Neural progenitor cell (in vitro differentiated cells): ENCODE measurements at places on chromosomes 5 and 9. TPM values are rescaled to one million over a fixed set of nuclear protein-coding genes. Genes with fewer than 3 reads are reported as not detected.
A peak's percentile ranks its signal among the peaks of the same experiment; 100 is the strongest.

DNA sequence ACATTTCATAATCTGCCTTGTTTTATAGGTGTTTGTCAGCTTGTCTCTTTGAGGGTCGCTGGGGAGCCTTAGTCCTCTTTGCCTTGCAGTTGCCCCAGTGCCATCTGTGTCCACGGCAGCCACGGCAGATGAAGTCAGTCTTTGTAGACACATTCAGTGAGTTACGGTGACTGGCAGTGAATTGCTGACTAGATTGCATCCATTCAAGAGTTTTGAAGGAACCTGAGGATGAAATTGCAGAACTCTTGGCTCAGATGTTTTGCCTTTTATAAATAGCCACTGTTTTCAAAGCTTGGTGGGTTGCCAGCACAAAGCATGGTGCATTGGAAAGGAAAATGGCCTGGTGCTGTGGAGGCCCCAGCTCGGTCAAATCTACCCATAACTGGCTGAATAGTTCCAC lies 125.6 kb downstream of the TRIO start:
- no peak overlapping the region for H3K4me3 ChIP-seq
- no peaks in the 10 kb centered on the region for H3K36me3 ChIP-seq
- DNase-seq, result no peak
- peaks cover 39% of the 10 kb centered on the region for H3K4me1 ChIP-seq

The RASEF gene
- 0.21 and 0.87 TPM in 2 replicates for total RNA-seq

DNA sequence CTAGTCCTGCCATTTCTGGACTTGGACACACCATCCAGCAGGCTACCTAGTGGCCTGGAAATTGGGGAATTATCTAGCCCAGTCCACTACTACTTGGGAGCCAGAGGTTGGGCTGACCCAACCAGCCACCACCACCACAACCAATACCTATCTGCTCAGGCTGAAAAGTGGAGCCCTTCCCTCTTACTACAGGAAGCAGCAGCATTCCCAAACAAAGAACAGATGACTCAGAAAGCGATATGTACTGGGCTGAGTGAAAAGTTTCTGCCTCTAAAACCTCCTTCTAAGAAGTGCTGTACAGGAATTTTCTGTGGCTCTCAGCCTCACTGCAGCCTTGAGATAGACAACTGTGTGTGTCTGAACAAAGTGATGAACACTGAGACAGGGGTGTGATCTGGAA lies 279.4 kb downstream of the CDH10 start:
- no peak for DNase-seq
- no peak overlapping the region for H3K4me3 ChIP-seq
- no peaks in the 10 kb centered on the region for H3K36me3 ChIP-seq
- no peak overlapping the region for H3K27ac ChIP-seq

DNA sequence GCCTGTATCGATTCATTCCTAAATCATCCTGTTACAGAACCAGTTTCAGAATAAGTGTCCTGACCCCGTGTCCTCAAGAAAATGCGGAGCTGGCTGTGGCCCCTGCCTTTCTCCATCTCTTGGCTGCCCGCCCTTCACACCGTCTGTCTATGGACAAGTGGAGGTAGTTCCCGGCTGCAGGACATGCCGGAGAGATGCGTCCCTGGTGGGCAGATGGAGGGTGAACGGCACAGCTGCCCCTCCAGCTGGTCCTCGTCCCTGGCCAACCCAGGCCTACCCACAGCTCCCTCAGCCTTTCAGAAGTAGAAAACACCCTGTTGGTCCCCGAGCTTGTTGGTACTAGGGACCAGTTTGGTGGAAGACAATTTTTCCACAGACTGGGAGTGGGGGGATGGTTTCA lies 14.8 kb upstream of the EXOC3 start:
- H3K36me3 ChIP-seq, result no peaks in the 10 kb centered on the region
- no peaks in the 10 kb centered on the region for H3K4me1 ChIP-seq
- no peak overlapping the region for H3K27ac ChIP-seq
- DNase-seq, result no peak

The HEMGN gene
- total RNA-seq, result not detected in 2 replicates

The LCN9 gene
- total RNA-seq, result 2.4 and 6.6 TPM in 2 replicates

DNA sequence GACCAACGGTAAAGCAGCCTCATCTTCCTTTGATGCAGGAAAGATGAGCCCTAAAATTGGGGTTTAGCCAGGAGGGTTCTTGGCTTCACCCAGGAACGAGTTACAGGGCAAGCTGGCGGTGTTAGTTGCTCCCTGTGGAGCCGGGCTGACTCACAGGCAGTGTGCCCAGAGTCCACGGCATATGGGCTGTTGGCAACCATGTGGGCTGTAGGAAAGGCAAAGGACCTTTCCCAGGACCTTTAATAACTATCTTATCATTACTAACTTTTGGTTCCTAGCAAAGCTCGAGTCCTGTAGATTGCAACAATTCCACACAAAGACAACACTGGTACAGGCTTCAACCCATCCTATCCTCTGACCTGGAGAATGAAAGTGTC lies 29.8 kb upstream of the CLPTM1L start:
- peaks cover 14% of the 10 kb centered on the region for H3K27me3 ChIP-seq
- H3K4me3 ChIP-seq, result no peak overlapping the region
- no peak overlapping the region for H3K27ac ChIP-seq
- H3K36me3 ChIP-seq, result no peaks in the 10 kb centered on the region

GRCh38 chr9:19087106-19088000 lies 15.4 kb downstream of the HAUS6 start:
- peaks cover 31% of the 10 kb centered on the region for H3K36me3 ChIP-seq
- no peaks in the 10 kb centered on the region for H3K27me3 ChIP-seq
- DNase-seq, result no peak
- H3K4me3 ChIP-seq, result no peak overlapping the region

The FOXD4L4 gene
- 0.15 TPM in 1 of 2 replicates, not detected in the other for total RNA-seq

The KCNV2 gene
- total RNA-seq, result not detected in 2 replicates

GRCh38 chr9:134966697-134967546 lies 49.2 kb upstream of the FCN1 start:
- no peaks in the 10 kb centered on the region for H3K27me3 ChIP-seq
- H3K27ac ChIP-seq, result no peak overlapping the region
- H3K4me1 ChIP-seq, result peaks cover 14% of the 10 kb centered on the region
- DNase-seq, result no peak
- no peak overlapping the region for H3K4me3 ChIP-seq

The ADGRD2 gene
- 0.13 and 0.43 TPM in 2 replicates for total RNA-seq

DNA sequence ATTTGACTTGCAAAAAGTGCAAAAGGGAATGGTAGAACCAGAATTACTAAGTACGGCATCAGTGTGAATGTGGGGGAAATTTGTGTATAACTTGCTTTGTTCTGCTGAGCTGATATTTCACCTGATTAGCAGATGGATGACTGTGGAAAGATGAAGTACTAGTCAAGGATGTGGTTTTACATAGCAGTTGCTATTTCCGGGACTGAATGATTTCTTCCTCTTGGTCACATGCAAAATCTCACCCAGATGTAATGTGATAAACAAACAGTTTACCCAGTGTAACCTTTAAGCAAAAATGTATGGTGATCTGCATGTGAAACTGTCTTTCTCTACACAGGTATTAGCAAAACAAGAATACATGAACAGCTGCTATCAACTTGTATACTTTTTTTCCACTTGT lies 46.1 kb downstream of the DCP2 start:
- DNase-seq, result no peak
- H3K4me3 ChIP-seq, result no peak overlapping the region
- no peaks in the 10 kb centered on the region for H3K4me1 ChIP-seq
- no peak overlapping the region for H3K27ac ChIP-seq
- H3K36me3 ChIP-seq, result peaks cover 6% of the 10 kb centered on the region

DNA sequence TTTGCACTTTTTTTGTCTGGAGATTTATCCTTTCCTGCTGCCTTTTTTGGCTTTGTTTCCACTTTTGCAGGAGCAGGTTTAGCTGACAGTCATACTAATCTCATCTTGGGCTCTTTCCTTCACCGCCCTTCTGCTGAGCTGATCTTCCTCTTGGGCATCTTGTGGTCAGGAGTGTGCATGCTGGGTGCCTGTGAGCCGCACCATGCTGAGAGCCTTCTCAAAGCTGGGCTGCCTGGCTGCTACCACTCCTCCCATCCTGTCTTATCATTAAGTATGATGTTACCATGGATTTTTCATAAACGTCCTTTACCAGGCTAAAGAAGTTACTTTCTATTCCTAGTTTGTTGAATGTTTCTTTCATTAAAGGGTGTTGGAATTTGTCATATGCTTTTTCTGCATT lies 49.5 kb upstream of the MCCC2 start:
- H3K4me3 ChIP-seq, result no peak overlapping the region
- H3K4me1 ChIP-seq, result peaks cover 9% of the 10 kb centered on the region
- H3K27me3 ChIP-seq, result no peaks in the 10 kb centered on the region
- H3K36me3 ChIP-seq, result peaks cover 26% of the 10 kb centered on the region

- peaks cover 9% of the 10 kb centered on the region for H3K4me1 ChIP-seq
- no peaks in the 10 kb centered on the region for H3K27me3 ChIP-seq
- H3K27ac ChIP-seq, result no peak overlapping the region
- H3K4me3 ChIP-seq, result no peak overlapping the region
These were observed 106.8 kb downstream of the MAPKAP1 start for GRCh38 chr9:125600194-125600593.

DNA sequence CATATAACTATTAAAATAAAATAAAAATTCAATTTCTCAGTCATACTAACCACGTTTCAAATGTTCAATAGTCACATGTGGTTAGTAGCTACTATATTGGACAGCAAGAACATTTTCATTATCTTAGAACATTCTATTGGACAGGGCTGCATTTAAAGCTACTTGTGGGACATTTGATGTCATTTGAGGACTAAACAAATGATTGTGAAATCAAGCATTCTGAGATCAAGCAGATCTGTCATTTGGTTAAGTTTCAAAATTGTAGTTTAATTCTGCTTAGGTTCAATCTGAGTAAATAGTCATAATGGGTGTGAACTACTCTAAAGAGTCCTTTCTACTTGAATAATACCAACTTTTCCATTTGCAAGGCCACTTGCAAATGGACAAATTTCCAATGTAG lies 226.9 kb upstream of the C9orf72 start:
- H3K4me1 ChIP-seq, result no peaks in the 10 kb centered on the region
- no peaks in the 10 kb centered on the region for H3K36me3 ChIP-seq
- H3K4me3 ChIP-seq, result no peak overlapping the region
- DNase-seq, result no peak

DNA sequence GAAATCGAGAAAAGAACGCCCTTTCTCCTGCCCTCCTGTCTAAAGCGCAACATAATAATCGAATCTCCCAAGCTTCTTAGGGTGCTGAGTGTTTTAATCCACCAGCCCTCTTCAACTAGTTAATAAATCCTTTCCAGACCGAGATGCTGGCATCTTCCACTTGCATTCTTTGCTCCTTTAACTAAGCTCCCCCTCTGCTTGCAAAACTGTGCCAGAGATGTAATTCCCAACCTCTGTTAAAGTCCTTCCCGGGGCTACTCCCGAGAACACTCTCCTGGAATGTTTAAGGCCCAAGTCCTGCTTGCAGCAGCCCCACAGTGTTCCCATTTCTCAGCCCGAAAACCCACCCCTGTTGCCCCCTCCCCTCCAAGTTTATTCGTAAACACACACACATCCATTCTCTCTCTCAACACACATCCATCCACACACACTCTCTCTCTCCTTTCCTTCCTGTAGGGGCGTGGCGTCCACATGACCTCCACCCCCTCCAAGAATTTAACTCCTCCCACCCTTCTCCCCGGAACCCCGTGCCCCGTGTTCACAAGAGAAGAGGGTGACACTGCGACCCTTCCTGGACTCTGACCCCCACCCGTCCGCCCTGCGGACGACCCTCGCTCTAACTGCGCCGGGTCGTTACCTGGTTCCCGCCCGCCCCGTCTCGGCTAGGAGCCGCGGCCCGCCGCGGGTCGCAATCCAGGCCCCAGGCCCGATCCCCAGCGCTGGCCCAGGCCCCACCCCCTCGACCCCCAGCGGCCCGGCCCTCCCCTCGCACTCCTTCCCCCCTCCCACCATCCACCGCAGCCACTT lies 7.0 kb upstream of the MGAT1 start:
- peaks cover 28% of the 10 kb centered on the region for H3K4me1 ChIP-seq
- H3K27ac ChIP-seq, result peak overlapping the region; percentile 94
- no peaks in the 10 kb centered on the region for H3K36me3 ChIP-seq
- no peaks in the 10 kb centered on the region for H3K27me3 ChIP-seq

The TRIM7 gene
- not detected in 2 replicates for total RNA-seq

DNA sequence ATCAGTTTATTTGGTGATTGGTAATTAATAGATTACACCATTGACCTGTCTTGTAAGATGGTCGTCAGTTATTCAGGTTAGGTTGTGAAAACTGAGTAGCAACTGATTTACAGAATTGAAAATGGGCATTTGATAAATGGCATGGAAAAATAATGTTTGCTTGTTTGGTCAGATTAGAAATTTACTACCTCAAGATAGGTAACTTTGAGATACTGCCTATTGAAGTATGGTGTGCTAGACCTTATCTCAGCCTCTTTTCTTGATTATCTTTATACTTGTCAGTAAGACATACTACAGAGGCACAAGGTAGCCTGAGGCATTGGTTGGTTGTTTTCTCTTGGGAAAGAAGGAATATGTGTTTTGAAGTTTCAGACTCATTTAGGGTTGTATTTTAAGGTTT lies 174.5 kb downstream of the XRCC4 start:
- no peak for DNase-seq
- peaks cover 4% of the 10 kb centered on the region for H3K4me1 ChIP-seq
- H3K27me3 ChIP-seq, result no peaks in the 10 kb centered on the region
- H3K27ac ChIP-seq, result no peak overlapping the region
- no peak overlapping the region for H3K4me3 ChIP-seq

The IL3 gene
- not detected in 2 replicates for total RNA-seq
